Lung (tissue), 17 donors: ENCODE measurements at places on chromosomes 2 and 18. TPM values are rescaled to one million over a fixed set of nuclear protein-coding genes. Genes with fewer than 3 reads are reported as not detected.

GRCh38 chr18:23706971-23707640 lies 17.9 kb downstream of the LAMA3 start:
- no peak for DNase-seq

Gene SLC11A1
- total RNA-seq: 262 TPM

GRCh38 chr2:134782107-134782506 lies 56.3 kb upstream of the ACMSD start:
- DNase-seq: no peak

GRCh38 chr18:8995096-8995495 lies 107.4 kb upstream of the NDUFV2 start:
- no peak for DNase-seq

- no peak for DNase-seq
Observed at GRCh38 chr2:151264157-151264825, 2.6 kb upstream of the RBM43 start.

DNA sequence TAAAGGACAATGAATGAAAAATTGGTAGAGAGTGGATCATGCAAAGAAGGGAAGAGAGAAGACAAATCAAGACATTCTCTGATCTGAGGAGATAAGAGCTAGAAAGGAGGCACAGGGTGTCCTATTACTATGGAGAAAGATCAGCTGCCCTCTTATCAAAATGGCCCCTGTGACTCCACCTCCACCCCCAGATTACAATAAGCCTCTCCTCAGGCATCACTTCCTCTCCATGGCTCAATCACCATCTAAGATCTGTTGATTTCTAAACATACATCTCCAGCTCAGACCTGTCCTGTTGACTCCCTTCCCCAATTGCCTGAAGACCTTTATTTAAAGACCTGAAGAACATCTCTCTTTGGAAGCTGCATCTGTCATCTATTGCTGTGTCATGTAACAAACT lies 43.2 kb downstream of the SP100 start:
- no peak for DNase-seq

GRCh38 chr2:45626387-45627221 lies 15.5 kb upstream of the SRBD1 start:
- DNase-seq: no peak

Gene IMMT
- 51.2 TPM for total RNA-seq

- no peak for DNase-seq
Observed at GRCh38 chr2:238391042-238391689, 35.6 kb upstream of the ASB1 start.

GRCh38 chr2:100861340-100861739 lies 41.4 kb downstream of the NPAS2 start:
- no peak for DNase-seq

DNA sequence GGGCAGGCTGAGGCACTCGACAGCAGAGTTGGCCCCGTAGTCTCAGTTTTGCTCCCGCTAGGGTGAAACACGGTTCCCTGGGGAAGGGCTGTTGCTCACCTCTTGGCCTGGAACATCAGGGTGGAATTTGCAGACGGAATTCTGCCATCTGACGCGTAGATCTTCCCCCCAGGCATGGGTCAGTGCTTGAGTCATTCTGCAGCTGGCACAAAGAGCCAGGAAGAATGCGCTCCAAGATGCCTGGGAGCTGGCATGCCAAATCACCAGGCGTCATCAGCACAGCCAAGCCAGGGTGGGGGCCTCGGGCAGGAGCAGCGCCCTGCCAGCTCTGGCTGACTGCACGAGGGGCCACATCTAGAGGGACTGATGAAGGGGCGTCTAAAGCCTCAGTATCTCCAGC lies 42.7 kb downstream of the ODC1 start:
- no peak for DNase-seq

DNA sequence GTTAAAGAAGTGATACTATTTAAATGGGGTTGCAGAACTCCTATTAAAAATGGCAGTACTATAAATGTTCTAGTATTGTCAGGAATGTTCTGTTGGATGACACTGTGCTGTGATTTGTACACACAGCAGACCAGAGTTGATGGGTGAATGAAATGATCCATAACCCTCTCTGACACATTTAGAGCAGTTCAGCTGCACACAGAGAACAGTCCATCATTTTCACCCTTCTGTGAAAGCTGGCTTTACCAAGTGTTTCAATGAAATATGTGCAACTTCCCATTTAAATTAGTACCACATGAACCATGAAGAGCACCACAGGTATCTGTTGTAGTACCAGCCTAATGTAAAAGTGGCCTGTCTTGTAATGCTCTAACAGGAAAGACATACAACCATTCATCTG lies 981.4 kb downstream of the TMEM182 start:
- DNase-seq: no peak

- DNase-seq: no peak
Observed at GRCh38 chr2:85033388-85033787, 62.4 kb downstream of the KCMF1 start.

- DNase-seq: no peak
Observed at GRCh38 chr2:151153601-151154000, 108.1 kb downstream of the RBM43 start.

- DNase-seq: no peak
Observed at GRCh38 chr2:28377195-28377816, 15.4 kb upstream of the FOSL2 start.

DNA sequence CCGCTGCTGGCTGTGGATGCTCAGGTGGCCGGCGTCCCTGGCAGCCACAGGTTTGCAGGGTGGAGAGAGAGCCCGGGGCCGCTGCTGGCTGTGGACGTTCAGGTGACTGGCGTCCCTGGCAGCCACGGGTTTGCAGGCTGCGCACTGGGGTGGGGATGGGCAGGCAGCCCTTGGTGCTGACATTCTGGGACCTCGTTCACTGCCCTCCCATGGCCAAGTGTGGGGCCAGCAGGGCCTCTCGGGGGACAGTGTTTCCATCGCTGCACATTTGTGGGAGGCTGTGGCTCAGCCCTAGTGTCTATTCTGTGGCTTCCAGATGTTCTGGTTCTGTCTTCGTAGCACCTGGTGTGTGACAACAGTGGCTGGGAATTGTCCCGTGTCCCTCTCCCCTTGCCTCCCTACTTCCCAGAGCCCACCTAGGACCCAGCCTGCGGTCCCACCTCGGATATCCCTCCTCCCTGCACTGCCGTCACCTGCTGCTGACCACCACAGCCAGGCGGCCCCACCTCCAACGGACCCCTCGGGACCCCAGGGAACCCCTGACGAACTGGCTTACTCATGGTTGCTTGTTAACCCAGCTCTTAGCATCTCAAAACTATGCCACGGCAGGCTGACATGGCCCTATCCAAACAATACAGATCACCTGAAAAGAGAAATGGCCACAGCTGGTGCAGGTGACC lies 915 bp downstream of the CROCC2 start:
- DNase-seq: no peak

DNA sequence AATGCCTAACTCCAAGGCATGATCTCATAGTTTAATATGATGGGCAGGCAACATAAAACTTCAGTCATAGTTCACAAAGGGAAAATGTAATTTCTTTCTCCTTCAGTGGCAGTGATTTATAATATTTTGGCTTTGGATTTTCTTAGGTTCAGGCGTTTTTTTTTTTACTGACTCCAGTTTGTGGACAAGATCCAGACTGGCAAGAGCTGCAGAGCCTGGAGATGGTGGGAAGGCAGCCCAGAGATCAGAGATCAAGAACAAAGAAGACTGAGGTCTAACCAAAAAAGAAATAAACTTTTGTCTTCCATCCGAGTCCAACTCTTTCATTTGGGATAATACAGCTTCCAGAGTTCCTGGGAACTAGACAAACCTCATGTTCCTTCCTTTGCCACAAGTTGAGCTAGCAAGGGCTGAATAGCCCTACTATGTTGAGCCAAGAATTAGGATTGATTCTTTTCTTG lies 215.3 kb upstream of the SETBP1 start:
- DNase-seq: no peak

DNA sequence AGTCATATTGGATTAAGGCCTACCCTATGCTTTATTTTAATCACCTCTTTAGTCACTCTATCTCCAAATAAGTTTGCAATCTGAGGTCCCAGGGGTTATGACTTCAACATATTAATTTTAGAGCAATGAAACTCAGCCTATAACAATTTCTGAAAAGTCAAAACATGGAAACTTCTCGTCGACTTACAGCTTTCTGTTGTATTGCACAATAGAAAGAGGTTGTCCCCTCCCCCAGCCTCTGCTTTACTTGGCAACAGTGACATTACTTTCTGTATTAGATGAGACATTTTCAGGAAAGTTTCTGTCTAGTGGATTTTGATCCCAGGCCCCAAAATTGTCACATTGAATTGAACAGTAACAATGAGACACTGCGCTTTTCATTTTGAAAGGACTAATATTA lies 326.4 kb downstream of the THSD7B start:
- DNase-seq: peak; percentile 25

GRCh38 chr18:22069916-22070315 lies 99.5 kb upstream of the GATA6 start:
- DNase-seq: no peak

GRCh38 chr18:5155907-5156287 lies 41.2 kb downstream of the AKAIN1 start:
- DNase-seq: no peak

- no peak for DNase-seq
Observed at GRCh38 chr2:184346338-184346862, 251.9 kb upstream of the ZNF804A start.

- no peak for DNase-seq
Observed at GRCh38 chr2:177603181-177603580, 210.6 kb downstream of the AGPS start.

- peak; percentile 38 for DNase-seq
Observed at GRCh38 chr2:30394096-30394495, 53.0 kb upstream of the LCLAT1 start.

DNA sequence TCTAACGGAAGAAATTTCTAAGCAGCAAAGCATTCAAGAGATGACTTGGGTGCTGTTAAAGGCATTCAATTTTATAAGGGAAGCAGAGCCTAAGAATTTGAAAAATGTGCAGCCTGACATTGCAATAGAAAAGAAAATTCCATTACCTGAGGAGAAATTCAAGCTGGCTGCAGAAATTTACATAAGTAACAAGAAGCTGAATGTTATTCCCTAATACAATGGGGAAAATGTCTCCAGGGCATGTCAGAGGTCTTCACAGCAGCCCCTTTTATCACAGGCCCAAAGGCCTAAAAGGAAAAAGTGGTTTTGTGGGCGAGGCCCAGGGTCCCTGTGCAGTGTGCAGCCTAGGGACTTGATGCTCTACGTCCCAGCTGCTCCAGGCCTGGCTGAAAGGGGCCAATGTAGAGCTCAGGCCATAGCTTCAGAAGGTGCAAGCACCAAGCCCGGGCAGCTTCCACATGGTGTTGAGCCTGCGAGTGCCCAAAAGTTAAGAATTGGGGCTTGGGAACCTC lies 306.7 kb downstream of the RDH14 start:
- no peak for DNase-seq

Gene ANKRD30BL
- not detected for total RNA-seq

- no peak for DNase-seq
Observed at GRCh38 chr18:54239601-54240000, 15.1 kb upstream of the MBD2 start.

Gene FHL2
- total RNA-seq: 12.8 TPM

DNA sequence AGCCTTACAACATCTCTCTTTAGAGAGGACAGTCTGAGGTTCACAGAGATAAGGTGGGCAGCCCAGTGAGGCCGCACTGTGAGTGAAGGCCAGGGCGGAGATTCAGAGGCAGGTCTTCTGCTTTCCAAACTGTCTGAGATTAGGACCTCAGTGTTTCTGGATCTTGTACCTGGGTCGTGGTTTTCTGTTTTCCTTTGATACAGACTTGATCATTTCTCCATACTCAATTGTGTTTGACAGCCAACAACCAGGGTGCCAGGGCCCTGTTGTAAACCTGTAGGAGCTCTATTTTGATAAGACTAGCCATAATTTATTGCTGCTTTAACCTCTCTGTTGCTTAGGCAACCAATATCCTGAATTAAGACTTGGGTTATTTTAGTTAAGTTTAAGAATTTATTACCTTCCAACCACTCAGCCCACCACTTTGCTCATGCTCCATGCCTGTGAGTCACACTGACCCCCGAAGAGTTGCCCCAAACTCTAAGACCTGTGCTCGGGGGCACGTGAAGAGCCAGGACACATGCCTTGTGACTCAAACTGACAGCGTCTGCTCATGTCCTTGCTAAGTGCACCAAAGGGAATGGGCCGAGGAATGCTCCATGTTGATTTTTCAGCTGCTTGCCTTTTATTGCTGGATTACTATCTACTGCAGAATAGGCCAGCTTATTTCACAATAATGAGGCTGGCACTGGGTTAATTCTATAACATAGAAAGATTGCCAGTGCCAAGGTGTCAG lies 248.6 kb downstream of the BCL2 start:
- DNase-seq: no peak

Gene NGEF
- 1.9 TPM for total RNA-seq

- no peak for DNase-seq
Observed at GRCh38 chr2:125371867-125372266, 1284.1 kb upstream of the GYPC start.

GRCh38 chr2:100952512-100952911 lies 49.6 kb upstream of the RPL31 start:
- DNase-seq: no peak

DNA sequence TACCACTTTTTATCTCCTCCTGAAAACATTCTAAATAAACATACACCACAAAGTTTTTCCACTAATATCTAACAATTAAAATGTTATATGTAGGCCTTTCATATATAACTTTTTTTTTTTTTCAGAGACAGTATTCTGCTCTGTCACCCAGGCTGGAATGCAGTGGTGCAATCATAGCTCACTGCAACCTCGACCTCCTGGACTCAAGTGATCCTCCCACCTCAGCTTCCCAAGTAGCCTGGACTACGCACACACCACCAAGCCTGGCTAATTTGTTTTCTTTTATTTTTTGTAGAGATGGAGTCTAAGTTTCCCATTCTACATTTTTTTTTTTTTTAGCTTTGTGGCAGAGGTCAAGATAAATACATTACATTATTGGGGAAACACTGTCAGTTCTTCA lies 1612.6 kb upstream of the NXPH2 start:
- no peak for DNase-seq

GRCh38 chr2:103401621-103402020 lies 639.8 kb downstream of the TMEM182 start:
- peak; percentile 96 for DNase-seq

- DNase-seq: no peak
Observed at GRCh38 chr2:57828221-57828620, 218.4 kb upstream of the VRK2 start.

- no peak for DNase-seq
Observed at GRCh38 chr2:7719876-7720275, 802.7 kb downstream of the RNF144A start.

- DNase-seq: no peak
Observed at GRCh38 chr2:203822240-203822639, 45.3 kb upstream of the CTLA4 start.

DNA sequence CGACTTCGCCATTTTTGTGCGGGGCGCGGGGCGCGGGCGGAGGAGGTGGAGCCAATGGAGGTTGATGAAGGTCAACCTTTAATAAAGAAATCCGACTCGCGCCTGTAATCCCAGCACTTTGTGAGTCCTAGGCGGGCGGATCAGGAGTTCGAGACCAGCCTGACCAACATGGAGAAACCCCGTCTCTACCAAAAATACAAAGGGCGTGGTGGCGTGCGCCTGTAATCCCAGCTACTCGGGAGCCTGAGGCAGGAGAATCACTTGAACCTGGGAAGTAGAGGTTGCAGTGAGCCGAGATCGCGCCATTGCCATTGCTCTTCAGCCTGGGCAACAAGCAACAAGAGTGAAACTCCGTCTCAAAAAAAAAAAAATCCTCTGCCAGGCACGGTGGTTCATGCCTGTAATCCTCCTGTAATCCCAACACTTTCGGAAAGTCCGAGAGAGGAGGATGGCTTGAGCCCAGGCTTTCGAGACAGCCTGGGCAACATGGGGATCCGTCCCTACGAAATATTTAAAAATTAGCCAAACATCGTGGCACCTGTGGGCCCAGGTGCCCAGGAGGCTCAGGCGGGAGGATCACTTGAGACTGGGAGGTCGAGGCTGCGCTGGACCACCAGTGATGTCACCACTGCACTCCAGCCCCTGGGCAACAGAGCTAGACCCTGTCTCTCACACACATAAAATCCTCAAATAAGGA lies 493 bp upstream of the PREB start:
- DNase-seq: no peak
